Natural killer cell treated with Interleukin-12 subunit alpha and Interleukin-12 subunit beta and Interleukin-15 and Interleukin-18, amount 100 ng/mL, for 72 hours (primary cell): ENCODE measurements at places on chromosomes 3 and 15. TPM values are rescaled to one million over a fixed set of nuclear protein-coding genes. Genes with fewer than 3 reads are reported as not detected.

- no peak for DNase-seq
- no peak overlapping the region for H3K27ac ChIP-seq
- H3K27me3 ChIP-seq = no peaks in the 10 kb centered on the region
- H3K4me3 ChIP-seq = no peak overlapping the region
Observed at GRCh38 chr15:62050115-62050514, 10.1 kb downstream of the VPS13C start.

Gene SEMA3F
- 0.12 TPM for total RNA-seq

Gene CHMP2B
- total RNA-seq = 29.9 TPM

DNA sequence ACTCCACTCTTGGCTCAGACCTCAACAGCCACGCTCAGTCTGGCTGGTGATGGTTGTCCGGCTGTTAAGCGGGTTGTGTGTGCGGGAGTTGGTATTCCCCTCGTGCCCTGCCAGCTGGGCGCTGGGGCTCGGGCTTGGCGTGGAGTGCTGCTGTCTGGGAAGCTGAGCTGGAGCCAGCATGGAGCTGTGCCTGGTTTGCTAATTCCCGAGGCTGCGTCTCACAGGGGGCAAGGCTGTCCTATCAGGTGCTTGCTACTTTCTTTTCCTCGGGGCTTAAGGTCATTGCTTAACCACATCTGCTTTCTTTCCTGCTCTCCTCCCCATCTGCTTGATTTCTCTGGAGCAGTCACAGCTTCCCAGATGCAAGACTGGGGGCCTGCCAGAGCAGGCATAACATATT lies 29.9 kb downstream of the PDIA5 start:
- no peaks in the 10 kb centered on the region for H3K27me3 ChIP-seq
- no peaks in the 10 kb centered on the region for H3K4me1 ChIP-seq
- no peak for DNase-seq
- no peak overlapping the region for H3K4me3 ChIP-seq

DNA sequence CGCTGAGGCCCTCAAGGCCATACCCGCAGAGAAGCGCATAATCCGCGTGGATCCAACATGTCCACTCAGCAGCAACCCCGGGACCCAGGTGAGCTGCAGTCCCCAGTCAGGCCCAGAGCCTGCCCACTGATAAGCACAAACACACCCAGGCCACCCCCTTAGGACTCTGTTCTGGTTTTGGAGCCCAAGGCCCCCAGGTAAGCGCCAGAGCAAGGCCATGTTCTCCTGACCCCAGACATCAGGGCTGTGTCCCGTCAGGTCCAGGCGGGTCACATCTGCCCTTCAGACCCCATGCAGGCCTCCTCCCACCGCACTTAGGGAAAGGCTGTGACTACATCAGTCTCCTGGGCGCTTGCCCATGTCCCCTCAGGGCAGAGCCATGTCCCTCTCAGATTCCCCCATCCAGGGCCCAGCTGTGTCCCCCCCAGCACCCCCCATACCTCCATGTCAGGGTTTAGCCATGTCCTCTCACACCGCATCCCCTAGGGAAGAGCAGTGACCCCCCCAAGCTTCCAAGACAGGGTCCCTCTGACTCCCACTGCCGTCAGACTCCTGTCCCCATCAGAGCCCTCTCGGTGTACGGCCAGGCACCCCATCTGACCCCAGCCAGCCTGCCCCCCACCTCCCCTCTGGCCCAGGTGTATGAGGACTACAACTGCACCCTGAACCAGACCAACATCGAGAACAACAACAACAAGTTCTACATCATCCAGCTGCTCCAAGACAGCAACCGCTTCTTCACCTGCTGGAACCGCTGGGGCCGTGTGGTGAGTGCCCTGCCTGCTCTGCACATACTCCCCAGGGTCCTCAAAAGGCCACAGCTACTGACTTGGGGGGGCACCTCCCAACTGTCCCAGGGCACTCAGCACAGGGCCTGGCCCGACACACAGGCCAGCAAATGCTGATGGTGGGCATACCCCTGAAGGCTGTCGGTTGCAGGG lies 1.6 kb downstream of the PARP3 start:
- no peaks in the 10 kb centered on the region for H3K27me3 ChIP-seq
- DNase-seq = peak; percentile 47

Gene MOBP
- total RNA-seq = not detected

Gene GOLGA6D
- total RNA-seq = not detected

- peaks cover under 1% of the 10 kb centered on the region for H3K36me3 ChIP-seq
- H3K4me3 ChIP-seq = no peak overlapping the region
- H3K27ac ChIP-seq = no peak overlapping the region
- no peaks in the 10 kb centered on the region for H3K4me1 ChIP-seq
- no peak for DNase-seq
- H3K27me3 ChIP-seq = no peaks in the 10 kb centered on the region
Observed at GRCh38 chr3:179375091-179375999, 27.8 kb downstream of the MFN1 start.

Gene TRIM42
- total RNA-seq = not detected

Gene TEX55
- total RNA-seq = not detected
